ENCODE measurements at places on chromosomes 7 and 10.

DNA sequence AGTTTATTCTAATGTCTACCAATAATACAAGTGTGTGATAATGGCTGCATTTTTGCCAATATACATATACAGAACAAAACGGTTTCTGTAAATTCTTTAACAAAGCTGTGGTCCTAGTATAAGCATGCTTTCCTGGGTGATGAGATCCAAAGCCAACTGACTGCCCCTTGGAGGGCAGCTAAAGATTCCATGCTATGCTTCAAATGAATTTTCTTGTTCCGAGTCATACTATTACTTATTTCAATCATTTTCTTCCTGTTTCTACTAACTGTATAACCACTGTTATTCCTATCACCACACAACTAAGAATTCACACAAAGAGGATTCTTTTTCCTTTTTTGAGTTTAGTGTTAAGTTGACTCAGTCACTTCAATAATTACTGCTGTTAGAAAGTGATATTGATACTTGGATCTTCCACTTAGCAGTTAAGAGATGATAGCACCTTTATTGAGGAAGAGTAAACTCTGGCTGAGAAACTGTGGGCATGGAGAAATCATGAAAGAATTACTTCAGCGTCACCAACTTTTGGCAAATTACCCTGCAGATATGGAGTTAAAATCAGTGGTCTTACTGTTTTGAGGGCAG, 197.5 kb downstream of the ARL4A start:
- peak; percentile 12 for DNase-seq

GRCh38 chr7:129670656-129671055, 59.1 kb downstream of the NRF1 start:
- no peak for DNase-seq

- DNase-seq: no peak
Observed at GRCh38 chr7:36620166-36620708, 104.1 kb downstream of the AOAH start.

DNA sequence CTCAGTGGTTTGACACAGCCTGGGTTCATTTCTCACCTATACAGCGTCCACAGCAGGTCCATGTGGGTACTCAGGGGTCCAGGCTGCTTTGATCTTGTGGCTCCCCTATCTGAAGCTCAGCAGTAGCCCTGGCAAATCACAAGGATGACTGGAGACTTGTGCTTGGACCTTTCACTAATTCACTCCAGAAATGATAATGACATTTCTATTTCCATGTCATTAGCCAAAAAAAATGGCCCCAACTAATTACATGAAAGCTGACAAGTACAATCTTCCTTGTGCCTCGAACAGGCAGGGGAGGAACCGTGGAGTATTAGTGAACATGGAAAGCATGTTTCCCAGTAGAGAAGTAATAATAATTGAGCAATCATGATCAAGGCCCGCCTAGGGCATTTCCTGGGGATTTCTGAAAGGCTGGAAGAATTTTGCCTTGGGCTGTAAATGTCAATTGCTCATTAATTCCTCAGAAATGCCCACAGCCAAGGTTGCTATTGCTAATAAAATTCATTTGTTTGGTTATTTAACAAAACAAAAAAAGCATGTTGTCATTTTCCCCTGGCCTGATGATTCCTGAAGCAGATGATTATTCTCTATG, 586.1 kb downstream of the SDK1 start:
- DNase-seq: no peak

DNA sequence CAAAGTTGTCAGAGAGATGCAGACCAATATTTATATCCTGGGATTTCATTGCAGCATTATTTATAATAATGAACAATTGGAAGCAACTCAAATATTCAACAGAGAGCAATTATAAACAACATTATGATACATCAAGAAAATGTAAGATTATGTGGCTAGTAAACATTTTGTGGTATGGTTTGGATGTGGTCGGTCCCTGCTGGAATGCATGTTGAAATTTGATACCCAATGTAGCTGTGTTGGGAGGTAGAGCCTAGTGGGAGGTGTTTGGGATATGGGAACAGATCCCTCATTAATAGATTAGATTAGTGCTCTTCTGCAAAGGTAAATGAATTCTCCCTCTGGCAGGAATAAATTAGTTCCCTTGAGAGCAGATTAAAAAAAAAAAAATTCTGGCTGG, 350.9 kb downstream of the ANKRD30A start:
- DNase-seq: no peak

Data from activated CD4-positive, alpha-beta T cell treated with anti-CD3 and anti-CD28 coated beads, Interleukin-2, amount 50 U/mL, for 16 hours (primary cell).